Umbilical cord (tissue), 2 donors: ENCODE measurements at places on chromosomes 7 and 10.

DNA sequence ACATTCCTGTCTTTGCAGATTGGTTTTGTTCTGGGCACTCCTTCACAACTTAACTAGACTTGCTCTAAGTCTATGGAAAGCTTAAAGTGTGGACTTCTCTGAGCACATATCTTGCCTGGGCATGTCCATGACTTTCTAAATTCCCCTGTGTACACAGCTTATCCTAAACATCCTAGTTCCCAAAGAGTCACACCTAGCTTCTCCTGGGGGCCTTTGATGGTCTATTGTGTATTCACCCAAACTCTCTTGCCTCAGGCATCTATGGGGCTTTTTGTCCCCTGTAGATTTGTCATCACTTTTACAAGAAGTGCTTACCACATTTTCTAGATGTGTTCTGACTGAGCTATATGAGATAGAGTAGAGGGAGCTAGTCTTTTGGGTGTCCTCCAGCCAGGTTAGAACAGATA lies 12.2 kb upstream of the ZNF488 start:
- DNase-seq, result no peak

GRCh38 chr7:12403287-12404181 lies at the start of gene VWDE:
Gene VWDE (minus strand): TSS chr7:12403865. CDS start chr7:12403716, 149 bp downstream.
- DNase-seq, result peak; percentile 6

- DNase-seq, result no peak
These were observed 170.8 kb upstream of the LYZL2 start for GRCh38 chr10:30800368-30800767.

DNA sequence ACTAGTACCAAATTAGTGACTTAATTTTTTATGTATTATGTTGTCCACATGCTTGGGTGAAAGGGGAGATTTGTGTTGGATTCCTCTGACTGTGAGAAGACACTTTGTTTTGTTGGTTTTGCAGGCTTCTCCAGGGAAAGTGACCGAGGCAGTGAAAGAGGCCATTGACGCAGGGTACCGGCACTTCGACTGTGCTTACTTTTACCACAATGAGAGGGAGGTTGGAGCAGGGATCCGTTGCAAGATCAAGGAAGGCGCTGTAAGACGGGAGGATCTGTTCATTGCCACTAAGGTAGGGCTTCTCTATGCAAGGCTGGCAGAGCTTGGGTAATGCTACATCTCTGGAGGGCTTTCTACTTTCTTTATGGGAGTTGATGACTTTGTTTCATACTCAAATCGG lies 4.5 kb downstream of the AKR1E2 start:
- DNase-seq, result no peak

DNA sequence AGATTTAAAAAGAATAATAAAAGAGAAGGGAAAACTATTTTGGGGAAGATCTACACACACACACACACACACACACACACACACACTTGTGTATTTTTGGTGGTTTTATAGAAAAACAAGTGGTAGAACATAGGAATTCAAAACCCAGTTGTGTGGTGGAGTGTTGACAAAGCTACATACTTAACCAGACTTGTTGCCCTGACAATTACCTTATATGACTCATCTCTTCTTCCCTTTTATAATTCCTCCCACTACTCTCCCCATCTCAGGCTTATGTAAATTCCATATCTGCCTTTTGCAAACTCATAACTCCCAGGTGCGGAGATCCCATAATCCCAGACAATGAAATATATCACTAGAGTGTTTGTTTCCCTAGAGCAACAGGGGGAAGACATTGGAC lies 873.7 kb downstream of the NXPH1 start:
- no peak for DNase-seq

GRCh38 chr7:20786779-20787659 lies at the start of gene SP8:
Gene SP8 (minus strand): TSS chr7:20786886. CDS start chr7:20786798, 88 bp downstream.
- DNase-seq, result no peak

GRCh38 chr7:91266689-91267090 lies 2.5 kb downstream of the FZD1 start:
- DNase-seq, result peak; percentile 25

DNA sequence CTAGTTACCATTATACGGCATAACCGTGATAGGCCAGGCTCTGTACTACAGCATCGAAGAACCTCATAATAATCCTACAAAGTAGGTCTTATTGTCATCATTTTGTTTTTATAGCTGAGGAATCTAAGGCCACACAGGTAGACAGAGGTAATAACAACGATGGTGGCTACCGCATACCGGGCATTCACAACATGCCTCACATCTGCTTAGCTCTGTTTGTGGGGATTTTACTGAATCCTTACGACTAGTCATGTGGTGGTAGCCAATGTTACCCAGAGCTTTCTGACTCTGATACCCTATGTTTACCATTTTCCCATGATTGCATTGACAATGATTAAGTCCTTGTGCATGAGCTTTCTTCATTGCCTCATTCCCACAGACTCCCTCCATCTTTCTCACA lies 269.4 kb downstream of the TCF7L2 start:
- DNase-seq, result no peak

DNA sequence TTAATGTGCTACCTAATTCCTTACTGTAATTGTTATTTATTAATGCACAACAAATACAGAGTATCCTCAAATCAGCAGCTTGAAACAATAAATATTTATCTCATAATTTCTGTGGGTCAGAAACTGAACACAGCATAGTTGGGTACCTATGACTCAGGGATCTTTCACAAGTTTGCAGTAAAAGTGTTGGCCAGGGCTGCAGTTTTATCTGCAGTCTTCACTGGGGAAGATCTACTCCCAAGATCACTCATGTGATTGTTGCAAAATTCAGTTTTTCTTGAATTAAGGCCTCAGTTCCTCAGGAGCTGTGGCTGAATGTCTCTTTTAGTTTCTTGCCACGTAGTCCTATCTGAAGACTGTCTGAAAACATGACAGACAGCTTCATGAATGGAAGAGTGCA lies 237.8 kb downstream of the ZWINT start:
- DNase-seq, result peak; percentile 2

- DNase-seq, result no peak
These were observed 25.5 kb upstream of the FAM221A start for GRCh38 chr7:23654508-23654907.

DNA sequence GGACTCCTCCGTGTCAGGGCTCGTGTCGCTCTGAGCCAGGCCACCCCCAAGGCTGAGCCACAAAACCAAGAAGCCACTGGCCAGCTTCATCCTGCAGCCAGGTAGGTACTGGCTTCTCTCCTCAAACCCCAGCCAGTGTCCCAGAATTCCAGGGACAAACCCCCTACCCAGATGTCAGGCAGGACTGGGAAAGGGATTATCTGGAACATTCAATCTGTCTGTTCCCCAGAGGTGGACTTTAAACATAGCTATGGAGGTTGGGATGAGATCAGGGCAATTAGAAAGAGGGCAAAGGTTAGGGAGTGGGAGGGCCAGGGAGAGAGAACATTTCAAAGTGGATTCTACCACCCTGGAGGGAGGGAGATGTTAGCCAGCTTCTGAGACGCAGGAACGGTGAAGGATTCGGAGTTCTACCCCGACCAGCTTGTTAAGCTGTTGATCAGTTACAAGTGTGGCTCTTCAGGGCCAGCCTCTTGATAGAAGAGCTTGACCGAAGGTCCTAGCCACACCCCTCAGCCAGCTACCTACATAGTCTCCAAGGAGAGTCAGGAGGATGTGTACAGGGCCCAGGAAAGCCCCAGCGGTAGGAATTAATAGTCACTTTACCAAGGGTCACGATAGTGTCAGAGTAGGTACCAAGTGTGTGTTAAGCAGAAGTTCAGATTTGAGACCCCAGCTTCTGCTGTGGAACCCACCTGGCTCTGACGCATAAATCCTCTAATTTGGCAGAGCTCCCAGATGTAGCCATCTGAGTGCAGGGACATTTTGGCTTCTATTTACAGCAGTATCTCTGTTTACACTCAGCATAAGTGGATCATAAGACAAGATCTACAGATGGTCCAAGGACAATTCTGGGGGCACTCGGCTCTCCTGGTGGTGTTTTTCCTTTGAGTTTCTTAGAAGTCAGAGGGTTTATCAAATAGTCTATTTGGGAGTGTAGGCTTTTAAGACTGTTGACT lies at the start of gene PLA2G12B:
Gene PLA2G12B, minus strand, starts transcription at position 211 of the 959 bp plus-strand sequence. Its CDS starts 121 bp downstream, at position 90.
- no peak for DNase-seq

DNA sequence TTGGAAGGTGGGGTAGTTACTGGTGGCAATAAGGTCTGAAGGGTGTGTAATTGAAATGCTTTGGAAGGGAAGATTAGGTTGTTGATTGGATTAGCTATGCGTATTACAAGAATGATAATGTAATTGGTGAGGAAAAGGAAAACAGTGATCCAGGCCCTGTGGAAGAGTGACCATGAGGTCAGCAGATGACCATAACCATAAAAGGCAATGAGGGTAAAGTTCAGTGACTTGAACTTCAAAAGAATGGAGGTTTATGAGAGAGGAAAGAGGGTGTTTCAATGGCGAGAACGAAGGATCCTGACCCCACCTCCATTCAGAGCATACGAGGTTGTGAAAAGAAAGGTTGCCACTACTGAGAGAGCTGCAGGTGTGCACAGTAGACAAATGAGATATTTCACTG lies 439.7 kb downstream of the CCSER2 start:
- no peak for DNase-seq

DNA sequence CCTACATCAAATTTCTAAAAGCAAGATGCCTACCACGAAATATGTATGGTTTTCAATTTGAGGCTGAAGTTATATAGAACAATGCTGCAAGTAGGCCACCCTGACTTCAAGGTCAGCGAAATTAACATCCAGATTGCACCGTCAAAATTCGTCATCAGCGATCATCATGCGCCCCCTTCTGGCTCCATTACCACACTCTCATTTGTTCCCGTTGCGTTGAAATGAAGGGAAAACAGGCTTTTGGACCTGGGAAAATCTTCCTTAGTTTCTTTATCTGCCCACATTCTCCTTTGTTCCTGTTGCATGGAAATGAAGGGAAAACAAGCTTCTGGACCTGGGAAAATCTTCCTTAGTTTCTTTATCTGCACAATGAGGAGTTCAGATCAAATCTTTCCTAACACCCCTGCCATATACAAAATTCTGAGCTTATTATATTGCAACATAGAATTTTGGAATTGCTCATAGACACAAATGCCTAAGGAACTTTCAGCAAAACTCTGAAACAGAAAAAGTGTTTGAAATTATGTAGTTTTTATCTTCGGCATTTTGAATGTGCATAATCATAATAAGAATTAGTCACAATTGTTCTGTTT lies 98.2 kb upstream of the PRKCQ start:
- DNase-seq, result peak; percentile 25

DNA sequence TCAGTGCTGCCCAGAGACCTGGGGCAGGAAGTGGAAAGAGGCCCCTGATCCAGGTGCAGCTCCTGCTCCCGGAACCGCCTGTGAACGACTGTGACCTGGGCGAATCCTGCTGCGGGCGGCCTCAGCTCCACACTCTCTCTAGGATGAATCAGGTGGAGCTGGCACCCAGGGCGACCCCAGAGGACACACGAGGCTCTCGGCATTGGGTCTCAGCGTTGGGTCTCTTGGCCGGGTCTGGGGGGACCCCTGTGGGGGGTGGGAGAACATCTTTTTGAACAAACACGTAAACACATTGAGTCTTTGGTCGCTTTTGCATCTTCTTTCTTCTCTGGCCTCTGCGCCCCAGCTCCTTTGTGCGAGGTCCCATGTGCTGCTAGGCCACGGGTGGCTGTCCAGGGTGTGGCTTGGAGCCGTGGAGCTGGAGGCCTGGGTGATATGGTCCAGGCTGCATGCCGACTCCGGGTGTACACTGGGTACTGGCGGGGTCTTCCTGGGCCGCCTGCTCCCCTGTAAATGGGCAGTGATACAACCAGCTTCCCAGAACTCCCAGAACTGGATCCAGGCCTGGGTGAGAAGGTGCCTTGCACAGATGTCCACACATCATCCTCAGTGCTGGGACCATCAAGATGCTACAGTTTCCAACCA lies 435.8 kb downstream of the DNAJB6 start:
- no peak for DNase-seq

- DNase-seq, result no peak
These were observed 72.4 kb downstream of the TPST1 start for GRCh38 chr7:66277492-66277891.

GRCh38 chr7:137933270-137934017 lies 68.4 kb downstream of the CREB3L2 start:
- no peak for DNase-seq

- DNase-seq, result peak; percentile 93
These were observed 501.6 kb downstream of the GALNT17 start for GRCh38 chr7:71633551-71634008.

GRCh38 chr7:86939197-86939814 lies 120.1 kb downstream of the ELAPOR2 start:
- peak; percentile 73 for DNase-seq

GRCh38 chr7:116327752-116328151 lies 117.4 kb downstream of the TES start:
- DNase-seq, result peak; percentile 49

GRCh38 chr7:113519472-113519871 lies 399.3 kb downstream of the PPP1R3A start:
- DNase-seq, result no peak

DNA sequence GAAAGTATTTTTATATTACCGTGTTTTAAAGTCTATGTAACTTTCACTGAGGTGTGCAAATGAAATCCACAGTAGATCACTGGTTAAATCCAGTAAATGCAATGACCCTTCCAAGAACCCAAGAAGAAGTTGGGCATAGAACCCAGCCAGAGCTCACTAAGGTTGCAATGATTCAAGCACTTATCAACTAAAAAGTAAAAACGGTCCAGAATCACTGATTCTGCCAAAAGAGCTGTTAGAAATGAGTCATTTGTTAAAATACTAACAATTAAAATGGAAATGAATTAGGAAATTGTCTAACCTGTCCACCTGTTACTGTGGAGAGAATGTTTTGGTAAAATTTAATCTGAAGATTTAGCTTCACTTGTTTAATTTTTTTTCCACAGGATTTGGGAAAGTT lies 74.4 kb downstream of the ANK3 start:
- no peak for DNase-seq

DNA sequence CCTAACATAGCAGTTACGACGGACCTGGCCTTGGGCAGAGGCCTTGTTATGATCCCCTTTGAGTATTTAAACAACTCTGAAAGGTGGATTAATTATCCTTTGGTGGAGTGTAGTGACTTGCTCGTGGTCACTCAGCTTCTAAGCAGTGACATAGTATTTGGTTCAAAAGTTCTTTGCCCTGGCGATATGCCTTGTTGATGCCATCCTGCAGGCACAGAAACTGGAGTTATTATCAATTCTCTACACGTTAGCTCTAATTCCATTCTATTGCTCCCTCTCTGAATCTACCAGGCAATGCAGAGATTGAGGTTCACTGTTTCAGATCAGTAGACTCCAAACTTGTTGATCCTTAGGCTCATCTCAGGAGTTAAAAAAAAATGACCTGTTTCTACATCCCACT lies 32.5 kb upstream of the ELMO1 start:
- no peak for DNase-seq

DNA sequence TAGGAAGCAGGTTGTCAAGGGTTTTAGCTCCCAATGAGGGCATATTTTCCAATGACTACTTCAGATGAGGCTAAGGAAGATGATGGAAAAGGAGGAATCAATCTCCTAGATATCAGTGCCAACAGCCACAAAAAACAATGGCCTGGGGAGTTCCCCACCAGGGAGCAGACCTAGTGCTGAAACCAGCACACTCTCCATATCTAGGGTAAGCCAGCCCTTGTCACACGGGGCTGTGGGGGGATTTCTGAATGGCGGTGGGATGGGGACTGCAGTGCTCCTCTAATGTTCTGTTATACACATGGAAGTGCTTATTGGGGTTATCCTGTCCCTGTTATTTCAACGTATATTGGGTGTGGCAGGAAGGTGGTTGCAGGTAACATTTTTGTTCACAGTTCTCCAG lies 18.5 kb downstream of the EPC1 start:
- DNase-seq, result no peak
